ENCODE measurements at places on chromosomes 3 and 15.

DNA sequence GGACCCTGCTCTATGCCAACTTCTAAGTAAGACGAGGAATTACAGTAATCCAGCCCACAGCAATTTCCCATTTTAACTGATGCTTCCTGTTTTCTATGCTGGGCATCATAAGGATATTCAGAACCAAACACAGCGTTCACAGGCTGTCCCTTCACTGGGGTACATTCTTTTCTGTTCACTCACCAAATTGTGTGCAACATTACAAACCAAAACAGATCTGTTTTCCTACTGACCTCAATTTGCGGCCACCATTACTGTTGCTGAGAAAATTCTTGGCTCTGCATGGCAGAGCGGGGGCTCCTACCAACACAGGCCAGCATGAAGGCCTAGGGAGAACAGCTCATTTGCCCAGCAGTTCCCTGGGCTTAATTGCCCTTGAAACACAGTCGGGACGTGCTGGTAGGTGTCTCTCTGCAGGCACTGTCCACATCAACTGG lies 76.5 kb downstream of the MYO1E start:
- DNase-seq: no peak

DNA sequence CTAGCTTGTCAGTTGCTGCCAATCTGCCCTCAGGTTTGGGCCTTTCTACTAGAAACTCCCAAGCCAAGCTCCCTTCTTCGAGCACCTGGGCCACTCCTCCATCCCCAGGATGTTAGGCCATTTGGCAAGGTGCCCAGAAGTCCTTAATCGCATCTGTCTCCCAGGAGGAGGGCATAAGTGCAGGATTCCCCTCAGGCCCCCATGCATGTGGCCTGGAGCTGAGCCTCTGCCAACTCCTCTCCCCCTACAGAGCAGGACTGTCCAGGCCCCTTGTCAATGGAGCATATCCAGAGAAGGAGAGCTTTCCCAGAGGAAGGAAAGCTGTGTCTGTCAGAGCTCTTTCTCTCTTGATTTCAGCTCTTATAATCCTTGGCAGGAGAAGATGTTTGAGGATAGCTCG lies 182.6 kb upstream of the ROPN1 start:
- DNase-seq: no peak

- DNase-seq: no peak
These were observed 26.6 kb upstream of the FLNB start for GRCh38 chr3:57981483-57982087.

DNA sequence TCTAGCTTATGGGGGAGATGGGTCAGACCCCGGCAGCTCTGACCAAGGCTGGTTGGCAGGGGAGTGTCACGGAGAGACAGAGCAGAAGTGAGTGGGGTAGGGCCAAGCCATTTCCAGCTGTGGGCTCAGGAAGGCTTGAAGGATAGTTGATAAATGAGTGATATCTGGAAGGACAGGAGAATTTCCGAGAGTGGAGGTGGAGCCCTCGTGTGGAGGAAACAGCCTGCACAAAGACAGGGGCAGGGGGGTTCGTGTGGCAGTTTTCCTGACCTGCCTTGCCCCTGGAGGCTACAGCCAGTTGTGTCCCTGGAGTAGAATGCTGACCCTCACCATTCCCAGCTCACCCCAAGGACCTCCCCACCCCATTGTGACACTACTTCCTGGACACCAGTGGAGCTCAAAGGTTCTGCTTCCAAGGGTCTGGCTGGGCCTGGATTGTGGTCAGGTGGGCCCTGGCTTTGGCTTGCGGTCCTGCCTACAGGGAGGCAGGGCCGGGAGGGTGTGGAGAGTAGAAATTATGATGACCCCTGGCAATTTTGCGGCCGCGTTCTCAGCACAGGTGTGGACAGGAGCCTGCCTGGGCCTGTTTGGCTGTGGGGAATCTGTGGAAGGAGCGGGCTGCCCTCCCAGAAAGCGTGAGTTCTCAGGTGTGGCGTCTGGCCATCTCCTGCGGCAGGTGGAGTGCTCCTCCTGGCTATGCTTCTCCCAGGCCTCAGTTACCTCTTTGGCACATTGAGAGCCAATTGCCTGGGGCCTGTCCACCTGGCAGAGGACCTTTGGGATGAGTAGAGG lies at the start of gene SLC22A14:
Gene SLC22A14 (plus strand): TSS at position 400 of the 792 bp plus-strand sequence. CDS start 23,733 bp downstream, outside the sequence.
- no peak for DNase-seq

DNA sequence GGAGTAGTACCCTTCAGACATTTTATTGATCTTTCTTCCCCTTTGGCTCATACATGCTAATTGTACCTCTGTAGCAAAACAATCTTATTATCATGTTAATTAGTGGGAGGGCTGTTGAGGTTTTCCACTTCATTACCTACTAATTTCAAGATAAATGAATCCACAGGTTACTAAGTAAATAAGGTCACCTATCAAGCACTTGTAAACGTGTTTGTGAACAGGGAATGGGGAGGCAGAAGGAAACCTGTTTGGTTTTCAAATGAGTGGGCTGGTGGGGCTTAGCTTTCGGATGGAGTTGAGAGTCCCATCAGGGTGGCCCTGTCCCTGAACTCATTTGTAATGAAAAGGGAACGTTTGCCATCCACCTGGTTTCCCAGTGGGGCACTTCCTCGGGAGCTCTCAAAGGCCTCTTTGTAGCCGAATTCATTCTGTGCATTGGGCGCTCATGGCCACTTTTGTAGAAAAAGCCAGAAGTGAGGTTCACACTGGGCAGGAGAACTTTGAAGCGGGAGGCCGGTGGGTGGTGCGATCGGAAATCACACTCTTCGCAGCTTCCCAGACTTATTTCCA lies 419.8 kb upstream of the NR2F2 start:
- no peak for DNase-seq

GRCh38 chr3:4149296-4149695 lies 153.9 kb upstream of the SETMAR start:
- no peak for DNase-seq

GRCh38 chr3:169325521-169326220 lies 337.8 kb downstream of the MECOM start:
- DNase-seq: no peak

- no peak for DNase-seq
These were observed 28.1 kb downstream of the DNAJB8 start for GRCh38 chr3:128438488-128439072.

DNA sequence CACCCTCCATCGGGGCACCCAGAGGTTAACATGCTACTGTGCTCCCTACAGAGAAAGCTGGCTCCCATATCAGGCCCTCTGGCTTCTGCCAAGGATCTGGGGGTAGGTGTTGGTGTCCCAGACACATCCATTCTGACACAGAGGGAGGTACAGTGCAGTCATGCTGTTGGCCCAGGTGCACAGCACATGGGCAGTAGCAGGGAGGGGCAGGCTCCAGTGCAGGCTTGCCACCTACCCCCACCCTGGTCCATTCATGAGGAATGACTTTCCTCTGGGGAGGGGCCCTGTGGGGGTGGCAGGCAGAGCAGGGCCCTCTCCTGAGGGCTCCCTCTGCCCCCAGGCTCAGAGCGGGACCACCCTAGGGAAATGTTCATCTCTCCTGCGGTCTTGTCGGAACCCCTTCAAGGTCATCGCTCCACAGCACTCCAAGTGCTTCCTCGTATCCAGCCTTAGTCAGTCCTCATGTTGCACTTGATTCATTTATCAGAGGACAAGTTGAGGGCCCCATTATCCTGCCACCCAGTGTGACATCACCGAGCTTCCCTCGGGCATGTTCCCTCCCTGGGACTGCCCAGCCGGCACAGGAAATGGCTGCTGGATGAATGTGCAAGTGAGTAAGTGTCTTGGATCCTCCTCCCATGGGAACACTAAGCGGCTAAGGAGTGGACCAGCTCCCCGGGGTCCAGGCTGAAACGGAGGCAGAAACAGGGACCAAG lies 10.0 kb downstream of the DUSP7 start:
- no peak for DNase-seq

GRCh38 chr3:81352867-81353266 lies 408.6 kb downstream of the GBE1 start:
- no peak for DNase-seq

Measured in stimulated activated CD8-positive, alpha-beta memory T cell treated with anti-CD3 and anti-CD28 coated beads, Interleukin-7, amount 100 ng/mL, for 24 hours (primary cell).